Activated T-helper 1 cell treated with anti-CD3 and anti-CD28 coated beads, Interleukin-2, amount 50 U/mL, for 16 hours (primary cell): ENCODE measurements at places on chromosomes 11 and 22.

DNA sequence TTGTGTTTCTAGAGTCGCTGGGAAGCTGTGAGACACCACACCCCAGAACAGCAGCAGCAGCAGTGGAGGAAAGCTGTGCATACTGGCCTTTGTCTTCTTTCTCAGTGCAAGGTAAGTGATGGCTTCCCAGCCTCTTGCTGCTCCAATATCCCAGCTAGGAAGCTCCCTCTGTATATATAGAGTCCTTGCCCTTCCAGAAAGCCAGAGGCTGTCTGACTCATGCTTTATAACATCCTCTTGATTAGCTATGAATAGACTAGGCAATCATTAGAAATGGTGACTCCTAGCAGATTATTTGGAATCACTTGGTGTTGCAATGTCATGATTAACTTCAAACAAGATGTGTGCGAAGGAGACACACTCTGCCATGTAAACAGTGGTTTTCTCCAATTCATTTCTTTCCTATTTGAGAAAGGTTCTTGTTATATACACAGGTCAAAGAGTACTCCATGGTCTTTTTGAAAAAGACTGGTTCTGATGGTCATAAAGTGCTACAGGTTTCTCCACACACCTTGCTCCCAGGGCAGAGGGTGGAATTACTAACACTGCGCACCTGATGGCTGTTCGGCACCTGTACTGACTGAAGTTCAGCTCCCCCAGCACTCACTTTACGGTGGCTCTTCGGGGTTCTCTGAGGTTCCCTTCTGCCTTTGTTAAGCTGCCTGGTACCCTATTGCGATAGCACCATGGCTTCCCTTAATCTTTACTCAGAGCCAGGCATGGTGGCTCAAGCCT lies at the start of gene MMP1:
MMP1 (minus strand) TSS at position 149 of the 735 bp plus-strand sequence; CDS start at position 81, 68 bp downstream.
- no peak for DNase-seq

GRCh38 chr11:9529334-9529650 lies 44.2 kb upstream of the WEE1 start:
- DNase-seq = no peak

DNA sequence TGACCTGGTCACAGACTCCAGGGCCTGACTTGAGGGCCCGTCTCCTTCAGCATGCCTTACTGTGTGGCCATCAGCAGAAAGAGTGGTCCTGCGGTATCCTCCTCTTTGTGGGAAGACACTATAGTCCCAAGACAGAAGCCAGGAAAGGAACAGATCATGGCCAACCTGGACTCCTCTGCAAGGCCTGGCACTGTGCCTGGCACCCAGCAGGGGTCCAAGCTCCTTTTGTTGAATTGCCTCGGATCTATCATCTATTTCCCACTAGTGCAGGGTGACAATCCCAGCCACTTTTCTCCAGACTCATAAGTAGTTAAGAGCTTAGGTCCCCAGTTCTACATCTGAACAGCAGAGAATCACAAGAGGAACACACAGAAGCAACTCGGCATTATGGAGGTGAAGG lies 27.0 kb downstream of the DSCAML1 start:
- no peak for DNase-seq

DNA sequence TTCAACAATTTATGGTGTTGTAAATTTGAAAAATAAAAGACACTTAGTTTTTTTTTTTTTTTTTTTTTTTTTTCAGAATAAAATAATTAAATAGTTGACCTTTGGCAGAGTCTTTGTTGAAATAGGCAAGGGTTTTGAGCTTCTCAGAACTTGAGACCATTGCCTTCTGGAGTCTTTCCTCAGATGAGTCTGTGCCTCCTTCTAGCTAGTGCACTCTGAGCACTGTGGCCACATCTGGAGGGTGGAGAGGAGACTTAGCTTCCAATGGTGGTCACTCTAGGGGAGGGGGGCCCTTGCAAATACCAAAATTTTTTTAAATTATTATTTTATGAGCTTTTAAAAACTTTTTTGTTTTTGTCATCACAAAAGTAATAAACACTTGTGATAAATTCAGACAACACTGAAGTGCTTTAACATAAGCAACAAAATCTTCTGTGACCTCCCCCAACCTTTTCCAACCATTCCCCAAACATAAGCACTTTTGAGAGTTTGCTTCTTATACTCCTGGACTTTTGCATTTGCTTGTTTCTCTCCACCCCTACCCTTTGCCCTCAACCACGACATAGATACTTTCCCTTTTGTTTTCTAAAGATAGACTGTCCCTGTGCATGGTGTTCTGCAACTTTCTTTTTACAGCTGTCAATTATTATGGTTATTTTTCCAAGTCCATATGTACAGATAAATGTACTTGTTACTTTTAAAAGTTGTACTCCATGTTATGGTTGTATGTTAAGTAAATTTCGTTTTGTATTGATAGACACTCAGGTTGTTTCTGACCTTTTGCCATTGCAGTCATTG lies 41.1 kb downstream of the BMAL1 start:
- no peak for DNase-seq

GRCh38 chr11:109076870-109077269 lies 345.1 kb upstream of the C11orf87 start:
- DNase-seq = no peak

DNA sequence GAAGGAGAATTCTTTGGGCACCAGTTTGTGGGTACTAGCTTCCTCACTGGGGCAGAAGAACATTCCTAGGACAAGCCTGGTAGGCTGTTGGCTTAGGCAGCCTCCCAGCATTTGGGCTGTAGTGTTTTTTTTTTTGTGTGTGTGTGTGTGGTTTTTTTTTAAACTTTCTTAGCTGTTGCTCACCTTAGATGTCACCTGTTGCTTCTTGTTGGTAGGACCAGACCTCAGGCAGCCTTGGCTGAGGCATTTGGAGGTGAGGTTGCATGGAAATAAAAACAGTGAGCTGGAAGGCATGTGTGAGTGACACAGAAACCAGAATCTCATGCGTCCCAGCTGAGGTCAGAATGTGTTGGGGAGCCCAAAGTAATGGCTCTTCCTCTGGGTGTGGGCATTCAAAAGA lies 21.3 kb downstream of the AMPD3 start:
- no peak for DNase-seq

DNA sequence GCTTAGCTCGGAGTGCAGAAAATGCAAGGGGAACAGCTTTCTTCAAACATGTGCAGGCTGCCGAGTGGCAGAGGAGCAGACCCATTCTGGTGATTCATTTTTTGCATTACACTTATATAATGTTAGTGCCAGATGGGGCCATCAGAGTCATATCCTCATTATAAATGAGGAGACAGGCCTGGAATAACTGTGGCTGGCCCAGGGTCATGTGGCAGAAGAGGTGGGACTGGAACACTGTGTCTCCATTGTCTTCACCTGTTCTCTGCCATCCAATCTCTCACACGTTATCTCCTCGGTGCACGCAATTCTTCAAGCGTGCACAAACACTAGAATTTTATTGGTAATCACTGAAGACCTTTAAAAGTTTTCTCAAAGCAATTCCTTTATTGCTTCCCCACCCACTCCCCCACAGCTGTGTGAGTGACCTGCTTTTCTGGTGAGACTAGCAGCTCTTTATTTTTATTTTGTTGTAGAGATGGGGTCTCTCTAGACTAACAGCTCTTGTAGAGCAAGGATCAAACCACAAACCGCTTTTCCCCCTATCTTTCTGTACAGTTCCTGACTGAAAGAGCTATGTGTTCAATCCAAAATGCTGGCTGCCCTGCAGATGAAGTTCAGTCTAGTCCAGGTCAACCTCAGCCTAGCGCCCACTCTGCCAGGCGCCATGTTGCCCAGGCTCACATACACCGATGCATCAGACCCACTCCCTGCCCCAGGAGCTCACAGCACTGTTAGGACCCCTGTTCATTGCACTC lies 75.3 kb downstream of the ST3GAL4 start:
- DNase-seq = no peak

DNA sequence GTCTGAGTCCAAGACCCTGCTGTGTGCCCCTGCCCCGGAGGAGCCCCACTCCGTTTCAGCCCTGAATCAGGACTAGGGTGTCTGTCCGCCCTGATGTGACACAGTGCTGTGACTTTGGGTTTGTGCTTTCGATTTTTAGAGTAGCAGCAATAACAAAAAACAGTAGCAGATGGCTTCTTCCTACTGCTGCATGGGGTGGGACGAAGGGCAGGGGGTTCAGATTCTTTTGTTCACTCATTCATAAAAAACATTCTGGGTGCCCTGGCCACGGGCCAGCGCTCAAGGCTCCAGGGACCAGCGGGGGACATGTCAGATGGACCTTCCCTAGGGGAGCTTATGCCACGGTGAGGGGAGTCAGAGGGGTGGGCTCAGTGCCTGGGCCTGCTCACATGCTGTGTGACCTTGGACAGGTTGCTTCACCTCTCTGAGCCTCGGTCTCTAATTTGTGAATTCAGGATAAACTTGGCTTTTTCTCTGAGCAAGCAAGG lies 24.6 kb upstream of the PRR5 start:
- DNase-seq = no peak

GRCh38 chr11:75275581-75275980 lies 35.0 kb downstream of the TPBGL start:
- DNase-seq = peak; percentile 61

DNA sequence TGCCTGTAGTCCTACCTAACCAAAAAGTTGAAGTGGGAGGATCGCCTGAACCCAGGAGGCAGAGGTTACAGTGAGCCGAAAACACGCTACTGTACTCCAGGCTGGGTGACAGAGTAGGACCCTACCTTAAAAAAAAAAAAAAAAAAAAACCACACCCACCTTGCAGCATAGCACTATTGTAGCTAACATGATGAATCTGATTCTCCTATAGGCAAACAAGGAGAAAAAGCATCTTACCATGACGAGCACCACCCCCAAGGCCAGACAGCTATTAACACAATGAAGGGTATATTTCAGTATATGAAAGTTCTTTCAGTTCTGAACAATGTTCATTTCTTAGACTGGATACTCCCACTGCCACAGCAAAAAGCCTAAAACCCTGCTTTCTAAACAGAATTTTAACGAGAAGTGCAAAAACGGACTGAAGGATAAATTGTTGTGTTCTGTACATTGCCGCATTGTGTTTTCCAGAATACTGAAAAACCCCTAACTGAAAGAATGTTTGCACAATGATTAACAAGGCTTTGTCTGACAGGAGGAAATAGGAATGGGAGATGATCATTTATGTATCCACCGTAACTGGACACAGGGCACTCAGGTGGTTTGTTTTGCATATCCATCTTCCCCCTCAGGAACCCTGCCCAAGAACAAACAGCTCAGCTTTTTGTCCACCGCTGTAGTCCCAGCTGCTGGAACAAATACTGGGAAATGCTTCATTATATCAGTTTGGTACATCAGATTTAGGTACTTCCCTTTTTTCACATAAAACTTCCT lies 8.9 kb downstream of the PISD start:
- DNase-seq = no peak

DNA sequence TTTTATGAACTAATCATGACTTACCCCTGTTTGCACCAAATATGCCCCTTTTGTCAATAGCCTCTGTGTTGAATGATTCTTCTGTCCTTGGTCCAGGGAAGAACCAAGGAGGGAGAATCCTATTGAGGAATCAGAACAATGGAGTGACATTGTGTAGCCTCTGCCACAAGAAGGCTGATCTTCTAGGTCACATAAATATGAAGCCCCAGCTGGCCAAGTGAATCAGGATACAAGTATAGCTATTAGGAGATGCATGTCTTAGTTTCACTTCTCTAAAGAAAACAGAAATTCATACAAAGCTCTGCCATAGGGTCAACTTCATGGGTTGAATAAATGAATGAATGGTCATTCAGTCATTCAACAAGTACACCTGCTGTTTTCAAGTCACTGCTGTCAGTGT lies 118.2 kb upstream of the BLID start:
- no peak for DNase-seq

DNA sequence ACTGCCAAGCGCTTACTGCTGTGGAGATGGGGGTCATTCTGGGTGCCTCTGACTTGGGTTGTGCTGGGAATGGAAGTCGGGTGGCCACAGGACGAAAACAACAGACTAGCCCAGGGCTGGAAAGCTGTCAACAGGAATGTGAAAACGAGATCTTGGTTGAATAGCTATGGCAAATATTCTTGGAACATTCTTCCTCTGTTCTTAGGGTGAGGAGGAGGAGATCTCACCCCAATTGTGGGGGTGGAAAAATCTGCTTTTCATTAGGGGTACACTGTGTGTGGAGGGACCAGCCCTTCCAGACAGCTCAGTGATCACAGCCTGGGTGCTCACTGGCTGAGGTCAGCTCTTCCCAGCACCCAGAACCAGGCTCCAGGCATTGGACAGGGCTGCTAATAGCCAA lies 52.0 kb upstream of the PRSS23 start:
- no peak for DNase-seq

GRCh38 chr11:130278745-130279144 lies 36.0 kb downstream of the ZBTB44 start:
- no peak for DNase-seq

GRCh38 chr11:120586728-120587127 lies 75.2 kb downstream of the GRIK4 start:
- DNase-seq = no peak

DNA sequence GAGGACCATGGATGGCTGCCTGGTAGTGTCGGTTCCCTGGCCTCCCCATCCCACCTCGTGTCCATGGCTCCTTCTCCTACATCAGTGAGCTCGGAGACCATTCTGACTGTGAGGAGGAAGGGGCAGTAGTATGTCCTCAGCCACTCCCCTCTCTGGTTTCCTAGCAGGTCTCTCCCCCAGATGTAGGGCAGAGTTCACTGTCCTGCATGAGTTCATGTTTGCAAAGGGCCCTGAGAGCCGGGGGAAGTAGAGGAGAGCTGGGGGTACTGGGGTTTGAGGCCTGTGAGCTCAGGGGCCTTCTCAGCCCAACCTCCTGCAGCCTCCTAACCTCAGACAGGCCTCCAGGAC lies 18.4 kb upstream of the ST3GAL4 start:
- no peak for DNase-seq

GRCh38 chr11:123700772-123701171 lies 40.7 kb downstream of the ZNF202 start:
- DNase-seq = no peak

- no peak for DNase-seq
Measured at GRCh38 chr22:26550498-26551033, 38.3 kb upstream of the TFIP11 start.

DNA sequence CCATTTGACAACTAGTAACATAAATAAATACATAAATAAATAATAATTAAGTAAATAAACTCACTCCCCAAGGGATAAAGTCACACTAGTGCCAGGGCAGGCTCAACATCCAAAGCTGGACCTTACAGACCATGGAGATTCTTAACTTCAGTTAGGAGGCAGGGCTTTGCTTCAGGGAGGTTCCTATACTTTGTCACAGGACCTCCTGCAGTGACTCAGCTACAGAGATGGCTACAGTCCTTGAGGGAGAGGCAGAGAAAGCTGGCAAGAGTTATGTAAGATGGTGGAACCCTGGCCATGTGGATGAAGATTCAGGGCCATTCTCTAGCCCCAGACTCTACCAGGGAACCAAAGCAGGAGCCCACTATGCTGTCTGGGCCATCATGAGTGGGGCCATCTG lies 74.1 kb upstream of the CADM1 start:
- DNase-seq = no peak

- DNase-seq = no peak
Measured at GRCh38 chr22:44938886-44939285, 70.9 kb downstream of the PHF21B start.

DNA sequence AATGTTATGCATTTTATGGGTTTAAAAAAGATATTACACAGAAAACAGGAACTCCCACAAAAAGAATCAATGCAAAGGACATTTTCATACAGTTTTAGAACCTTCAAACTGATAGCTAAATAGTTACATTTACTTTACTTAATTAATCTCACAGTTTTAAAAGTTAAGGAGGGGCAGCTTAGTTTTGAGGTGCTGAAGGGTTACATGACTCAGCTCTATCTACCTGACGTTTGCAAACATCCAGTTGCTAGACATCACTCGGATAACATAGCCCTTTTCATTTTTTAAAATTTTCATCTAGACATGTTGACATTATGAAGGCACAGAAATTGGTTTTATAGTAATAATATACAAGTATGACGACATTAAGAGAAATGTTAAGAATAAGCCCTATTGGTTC lies 53.7 kb upstream of the HSD17B12 start:
- no peak for DNase-seq
